ENCODE measurements at places on chromosomes 6 and 20.

DNA sequence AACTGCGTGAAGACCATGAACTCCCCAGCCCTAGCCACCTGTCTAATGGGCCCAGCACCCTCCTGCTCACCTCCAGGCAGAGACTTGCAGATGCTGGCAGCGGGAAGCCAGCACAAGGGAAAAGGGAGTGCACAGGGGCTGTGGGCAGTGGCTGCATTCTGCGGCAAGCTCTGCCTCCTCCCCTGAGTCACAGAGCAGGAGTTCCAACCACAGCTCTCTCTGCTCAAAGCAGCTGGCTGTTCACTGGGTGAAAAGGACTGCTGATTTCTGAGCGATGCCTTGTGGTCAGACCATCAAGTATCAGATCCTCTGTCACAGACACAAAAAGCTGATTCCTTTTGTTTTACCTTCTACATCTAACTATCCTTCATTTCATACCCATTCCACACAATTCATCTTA lies 10.5 kb downstream of the NKX2-2 start:
- no peak for DNase-seq

GRCh38 chr6:116557893-116558292 lies 4.3 kb downstream of the CALHM4 start:
- no peak for DNase-seq

GRCh38 chr6:36131511-36132245 lies 1.4 kb downstream of the MAPK13 start:
- DNase-seq: peak; percentile 76

- no peak for DNase-seq
Observed at GRCh38 chr6:1624851-1625781, 15.4 kb downstream of the FOXC1 start.

GRCh38 chr6:31859923-31860322 lies 2.7 kb downstream of the NEU1 start:
- no peak for DNase-seq

- DNase-seq: no peak
Observed at GRCh38 chr20:7214081-7214740, 446.7 kb downstream of the BMP2 start.

GRCh38 chr6:21437581-21437980 lies 156.0 kb upstream of the SOX4 start:
- no peak for DNase-seq

DNA sequence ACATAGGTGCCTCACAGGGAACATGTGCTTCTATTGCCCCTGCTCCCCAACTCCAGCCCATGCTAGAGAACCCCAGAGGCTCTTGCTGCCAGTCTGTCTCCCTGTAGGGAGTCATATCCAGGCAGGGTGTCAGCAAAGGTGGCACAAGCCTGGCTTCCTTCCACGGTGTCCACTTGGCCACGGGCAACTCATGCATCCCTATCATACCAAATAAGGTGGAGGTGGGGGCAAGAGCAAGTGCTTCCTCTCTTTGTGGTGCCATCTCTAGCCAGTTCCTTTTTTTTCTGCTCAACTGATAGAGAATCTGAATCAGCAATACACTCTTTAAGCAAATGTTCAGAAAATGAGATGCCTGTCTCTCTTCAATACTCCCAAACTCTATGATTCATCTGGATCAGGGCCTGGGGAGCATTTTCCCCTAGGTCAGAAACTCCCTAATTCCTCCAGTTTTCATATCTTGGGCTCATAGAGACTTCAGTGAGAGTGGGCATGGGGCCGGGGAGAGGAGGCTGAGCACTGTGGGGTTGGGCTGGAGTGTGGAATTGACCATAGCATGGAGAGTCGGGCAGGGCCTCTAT lies 105.1 kb upstream of the GPR6 start:
- DNase-seq: no peak

DNA sequence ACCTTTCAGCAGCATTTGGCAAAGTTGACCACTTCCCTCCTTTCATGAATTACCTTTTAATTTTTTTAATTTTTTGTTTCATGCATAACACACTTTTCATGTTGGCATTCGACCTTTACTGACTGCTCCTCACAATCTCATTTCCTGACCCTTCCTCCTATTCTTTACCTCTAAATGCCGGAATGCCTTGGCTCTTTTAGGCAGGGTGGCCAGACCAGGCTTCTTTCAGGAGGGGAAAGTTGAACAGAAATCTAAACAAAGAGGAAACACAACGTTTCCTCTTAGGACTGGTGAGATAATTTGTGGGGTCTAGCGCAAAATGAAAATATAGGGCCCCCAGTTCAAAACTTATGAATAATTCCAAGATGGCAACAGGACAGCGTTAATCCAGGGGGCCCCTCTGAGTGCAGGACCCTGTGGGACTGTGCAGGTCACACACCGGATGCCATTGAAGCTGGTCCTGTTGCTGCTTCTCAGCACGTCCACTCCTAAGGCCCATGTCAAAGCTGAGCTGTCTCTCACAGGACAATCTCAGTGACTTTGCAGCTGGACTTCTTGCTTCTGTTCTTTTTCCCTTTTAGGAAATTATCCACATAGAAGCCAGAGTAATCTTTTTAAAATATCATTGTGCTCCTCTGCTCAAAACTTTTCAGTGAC lies 313.8 kb downstream of the HDGFL1 start:
- no peak for DNase-seq

- no peak for DNase-seq
Observed at GRCh38 chr20:44743080-44743701, 2.5 kb upstream of the KCNK15 start.

DNA sequence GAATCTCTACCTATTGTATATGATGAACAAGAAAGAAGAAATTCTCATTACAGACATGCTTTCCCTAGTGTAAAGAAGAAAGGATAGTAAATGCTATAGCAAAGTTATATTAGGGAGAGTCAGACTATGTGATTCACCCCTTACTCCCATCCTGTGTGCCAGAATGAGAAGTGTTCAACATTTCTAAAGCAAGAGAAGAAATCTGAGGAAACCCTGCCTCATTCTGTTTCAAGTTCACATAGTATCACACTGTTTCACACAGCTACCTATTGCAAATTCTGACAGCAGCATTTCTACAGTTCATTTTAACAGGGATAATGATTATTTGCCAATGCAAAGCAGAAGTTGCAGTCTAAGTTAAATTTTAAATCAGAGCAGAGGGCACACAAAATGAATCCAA lies 267.2 kb upstream of the TCF21 start:
- DNase-seq: no peak

- DNase-seq: no peak
Observed at GRCh38 chr6:157380458-157380778, 572 bp upstream of the ZDHHC14 start.

DNA sequence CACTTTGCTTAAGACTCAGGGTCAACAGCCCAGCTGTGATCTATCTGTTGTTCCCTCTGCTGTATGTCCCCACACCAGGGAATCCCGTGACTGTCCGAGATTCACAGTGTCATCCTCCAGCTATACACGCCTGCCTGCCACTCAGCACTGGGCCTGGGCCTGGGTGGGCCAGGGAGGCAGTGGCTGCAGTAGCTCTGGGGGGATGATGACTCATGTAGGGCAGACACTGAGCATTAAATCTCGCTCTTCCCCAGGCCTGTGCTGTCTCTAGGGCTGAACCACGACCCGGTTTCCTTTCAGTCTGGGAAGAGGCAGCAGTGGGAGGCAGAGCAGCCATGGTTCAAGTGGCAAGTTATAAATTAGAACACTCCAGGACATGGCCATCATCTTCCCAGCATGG lies 173.9 kb downstream of the LRFN2 start:
- no peak for DNase-seq
